T-helper 2 cell (primary cell): ENCODE measurements at places on chromosomes 3 and 15.
A peak's percentile ranks its signal among the peaks of the same experiment; 100 is the strongest.

GRCh38 chr3:155870945-155871745 is 695 bp downstream of the GMPS start:
- DNase-seq, result peak; percentile 12

DNA sequence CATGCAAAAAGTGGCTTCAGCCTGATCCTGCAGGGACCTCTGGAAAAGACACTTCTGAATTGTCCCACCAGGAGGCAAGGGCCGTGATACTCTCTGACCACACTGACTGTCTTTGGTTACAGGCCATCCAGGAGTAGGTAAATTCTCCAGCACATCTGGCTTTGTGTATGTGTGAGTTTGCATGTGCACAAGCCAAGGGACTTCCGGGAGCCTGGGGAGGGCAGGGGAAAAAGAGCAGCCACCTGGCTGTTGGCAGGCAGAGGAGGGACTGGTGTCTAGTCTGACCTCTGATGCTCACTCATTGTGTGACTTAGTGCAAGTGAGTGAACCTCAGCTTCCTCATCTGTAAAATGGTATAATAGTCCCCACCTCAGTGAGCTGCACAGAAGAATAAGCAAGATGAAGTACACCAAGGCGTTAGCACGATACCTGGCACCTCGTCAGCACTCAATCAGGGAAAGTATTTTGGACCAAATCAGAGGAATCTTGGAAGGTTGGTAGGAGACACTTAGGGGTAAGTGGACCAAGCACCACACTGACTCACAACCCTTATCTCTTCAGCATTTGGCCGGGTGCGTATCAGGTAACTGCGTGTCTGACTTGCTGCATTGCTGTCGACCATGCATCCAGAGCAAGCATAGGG is 19.1 kb downstream of the KLHL6 start:
- DNase-seq, result no peak

DNA sequence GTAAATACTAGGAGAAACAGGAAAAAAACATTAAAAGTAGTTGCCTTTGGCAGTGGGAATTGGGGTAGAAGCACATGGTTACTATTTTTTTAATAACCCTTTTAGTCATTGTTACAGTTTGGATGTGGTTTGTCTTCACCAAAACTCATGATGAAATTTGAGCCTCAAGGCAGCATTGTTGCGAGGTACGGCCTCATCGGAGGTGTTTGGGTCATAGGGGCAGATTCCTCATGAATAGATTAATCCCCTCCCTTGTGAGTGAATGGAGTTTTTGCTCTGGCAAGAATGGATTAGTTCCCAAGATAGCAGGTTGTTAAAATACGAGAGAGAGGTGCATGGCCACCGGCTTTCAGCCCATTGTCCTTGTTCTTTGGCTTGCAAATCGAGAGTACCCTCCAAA is 92.6 kb downstream of the LEKR1 start:
- no peak for DNase-seq

- no peak for DNase-seq
These were observed 258.9 kb upstream of the THBS1 start for GRCh38 chr15:39321977-39322376.

DNA sequence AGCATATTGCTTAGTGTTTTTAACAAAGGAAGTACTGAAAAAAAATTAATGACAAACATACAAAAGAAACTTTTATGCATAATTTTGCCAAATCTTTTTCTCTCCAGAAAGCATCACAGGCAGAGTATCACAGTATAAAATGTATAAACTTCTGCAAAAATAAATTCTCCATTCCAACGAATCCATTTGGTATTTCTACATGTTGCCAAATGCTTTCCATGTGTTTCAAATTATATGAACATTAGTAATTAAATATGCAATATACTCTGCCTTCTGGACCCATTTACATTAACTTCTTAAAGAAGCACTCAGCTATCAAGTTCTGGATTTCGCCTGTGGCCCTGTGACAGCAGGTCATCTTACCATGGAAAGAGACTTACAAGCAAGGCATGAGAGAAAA is 189.1 kb upstream of the ALCAM start:
- DNase-seq, result no peak

- DNase-seq, result no peak
These were observed 102.0 kb upstream of the MYRIP start for GRCh38 chr3:39707314-39707909.

- no peak for DNase-seq
These were observed 68.9 kb upstream of the NR2F2 start for GRCh38 chr15:96261575-96262034.

GRCh38 chr3:76203578-76203977 is 418.2 kb upstream of the ZNF717 start:
- no peak for DNase-seq

GRCh38 chr3:194161131-194162045 is 25.4 kb downstream of the HES1 start:
- no peak for DNase-seq

DNA sequence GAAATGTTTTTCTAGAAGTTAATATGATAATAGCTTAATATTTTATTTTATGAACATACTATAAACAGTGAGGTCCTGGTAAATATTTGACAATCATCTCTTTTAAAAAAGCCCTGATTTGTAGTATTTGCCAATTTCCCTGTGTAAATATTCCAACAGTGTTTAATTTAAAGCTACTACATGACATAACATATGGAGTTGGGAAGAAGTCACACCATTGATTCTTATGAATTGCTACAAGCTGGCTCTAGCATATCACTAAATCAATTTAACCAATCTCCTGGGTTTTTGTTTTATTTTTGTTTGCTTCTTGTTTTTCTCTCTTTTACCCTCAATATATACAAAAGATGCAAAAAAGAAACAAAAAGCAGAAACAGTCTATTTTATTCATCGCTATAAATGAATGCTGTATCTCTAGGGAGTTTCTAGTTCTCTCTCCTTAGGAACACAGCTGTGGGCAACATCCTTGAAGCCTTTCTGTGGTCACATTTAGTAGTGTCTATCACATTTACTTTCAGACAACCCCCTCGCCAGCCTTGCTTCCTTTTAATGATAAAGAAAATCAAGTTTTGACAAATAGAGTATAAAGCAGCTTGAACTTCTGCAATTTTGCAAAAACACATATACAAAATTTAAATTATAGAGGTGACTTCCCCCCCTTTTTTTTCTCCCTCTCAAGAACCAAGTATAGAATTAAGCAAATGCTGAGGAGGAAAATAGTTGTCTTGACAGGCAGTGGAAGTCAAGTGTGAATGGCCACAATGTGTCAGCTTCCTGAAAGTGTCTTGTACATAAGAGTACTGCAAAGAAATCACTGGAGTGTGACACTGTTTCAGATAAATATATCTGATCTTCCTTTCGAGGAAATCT is 21.4 kb downstream of the CCR1 start:
- peak; percentile 14 for DNase-seq

DNA sequence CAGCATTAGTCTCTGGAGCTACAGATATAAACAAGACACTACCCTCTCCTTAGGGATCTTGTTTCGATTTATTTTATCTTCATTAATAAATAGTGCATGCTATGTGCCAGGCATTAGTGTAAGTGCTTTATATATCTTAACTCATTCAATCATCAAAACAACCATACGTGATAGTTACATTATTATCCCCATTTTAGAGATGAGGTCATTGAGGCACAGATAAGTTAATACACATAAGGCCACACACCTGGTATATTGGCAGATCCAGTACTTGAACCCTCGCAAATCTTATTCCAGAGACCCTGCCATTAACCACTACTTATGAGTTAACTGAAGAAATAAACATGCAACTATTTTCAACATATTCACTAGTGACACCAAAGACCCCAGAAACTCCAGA is 25.7 kb upstream of the NR2F2 start:
- DNase-seq, result no peak

DNA sequence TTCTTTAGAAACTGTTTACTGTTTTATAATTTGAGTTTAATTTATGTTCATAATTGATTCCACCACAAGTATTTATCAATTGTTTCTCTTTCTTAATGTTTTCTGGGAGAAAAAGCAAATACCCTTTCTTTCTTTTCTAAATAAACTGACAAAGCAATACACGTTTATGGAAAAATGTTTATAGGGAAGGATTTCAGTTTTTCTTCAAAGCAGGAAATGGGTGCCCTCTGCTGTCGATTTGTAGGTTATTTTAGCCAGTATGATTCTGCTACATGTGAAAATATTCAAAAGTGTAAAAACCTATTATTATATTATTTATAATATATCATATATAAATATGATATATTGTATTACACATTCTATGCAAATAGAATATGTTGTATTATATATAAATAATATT is 921.0 kb upstream of the ROBO1 start:
- DNase-seq, result no peak

- no peak for DNase-seq
These were observed 4.6 kb downstream of the CAPN3 start for GRCh38 chr15:42363942-42364341.

DNA sequence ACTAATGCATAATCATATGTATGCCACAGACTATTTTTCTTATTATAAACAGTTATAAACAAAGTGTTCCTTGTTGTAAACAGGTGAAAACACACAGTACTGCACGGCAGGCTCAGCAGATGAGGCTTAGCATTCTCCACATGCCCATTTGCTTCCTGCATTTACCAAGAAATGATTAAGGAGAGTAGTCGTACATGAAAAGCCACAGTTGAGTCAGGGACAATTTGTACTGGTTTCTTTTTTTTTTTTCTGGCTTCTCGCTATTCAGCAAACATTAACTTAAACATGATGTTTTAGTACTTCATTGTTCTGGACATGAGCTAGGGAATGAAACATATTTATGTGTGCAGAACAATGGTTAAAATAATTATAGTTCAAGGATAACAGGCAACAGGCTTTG is 63.4 kb downstream of the GHSR start:
- no peak for DNase-seq
